M059J (cell line): ENCODE measurements at places on chromosomes 2 and 18. TPM values are rescaled to one million over a fixed set of nuclear protein-coding genes. Genes with fewer than 3 reads are reported as not detected.

- DNase-seq = no peak
Observed at GRCh38 chr2:236445678-236446077, 123.9 kb upstream of the ACKR3 start.

GRCh38 chr2:28566521-28567041 is 70.7 kb downstream of the PLB1 start:
- peak; percentile 73 for DNase-seq

GRCh38 chr2:191013682-191013931 is 364 bp downstream of the STAT1 start:
- DNase-seq = no peak

Gene UPP2
- not detected in 2 replicates for total RNA-seq

Gene EIF5B
- 8.5 and 11.7 TPM in 2 replicates for total RNA-seq
